ENCODE measurements at places on chromosomes 3 and 15.

- no peak for DNase-seq
Measured at GRCh38 chr15:59251001-59251845, 44.6 kb downstream of the LDHAL6B start.

GRCh38 chr15:71962537-71962936 is 152.2 kb downstream of the NR2E3 start:
- no peak for DNase-seq

- no peak for DNase-seq
Measured at GRCh38 chr3:43503067-43503728, 118.6 kb downstream of the ANO10 start.

GRCh38 chr3:110066206-110066605 is 728.9 kb upstream of the DPPA4 start:
- no peak for DNase-seq

GRCh38 chr3:71309886-71310285 is 273.6 kb downstream of the FOXP1 start:
- no peak for DNase-seq

DNA sequence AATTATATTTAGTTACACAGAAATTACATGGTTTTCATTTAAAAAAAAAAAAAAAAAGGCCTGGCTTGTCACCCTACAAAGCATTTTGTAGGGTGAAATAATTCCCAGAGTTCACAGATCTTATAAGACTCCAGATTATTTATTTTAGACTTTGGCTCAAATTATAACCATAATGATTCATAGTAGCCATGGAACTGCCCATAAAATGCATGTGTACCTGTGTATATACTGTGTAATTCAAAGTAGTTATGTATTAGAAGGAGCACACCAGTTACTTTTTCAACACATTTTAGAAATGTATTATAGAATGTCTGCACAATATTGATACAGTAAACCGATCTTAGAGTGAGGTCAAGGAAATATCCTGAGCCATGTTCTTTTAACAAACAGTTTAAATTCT is 975.6 kb downstream of the GBE1 start:
- no peak for DNase-seq

DNA sequence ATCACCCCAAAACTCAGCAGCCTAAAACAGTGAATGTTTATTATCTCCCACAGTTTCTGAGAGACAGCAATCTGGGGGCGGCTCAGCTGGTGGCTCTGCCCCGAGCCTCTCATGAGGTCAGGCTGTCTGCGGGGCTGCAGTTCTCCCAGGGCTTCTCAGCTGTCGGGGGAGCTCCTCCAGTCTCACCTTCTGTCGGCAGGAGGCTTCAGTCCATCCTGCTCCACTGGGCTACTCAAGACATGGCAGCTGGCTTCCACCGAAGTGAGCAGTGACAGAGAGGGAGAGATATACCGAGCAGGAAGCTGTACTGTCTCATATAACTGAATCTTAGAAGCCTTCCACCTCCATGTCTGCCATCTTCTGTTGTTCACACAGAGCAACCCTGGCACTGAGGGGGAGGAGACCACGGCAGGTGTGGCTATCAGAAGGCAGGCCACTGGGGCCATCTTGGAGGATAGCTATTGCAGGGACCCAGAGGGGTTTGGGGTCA is 72.8 kb upstream of the ITGA11 start:
- DNase-seq, result no peak

- DNase-seq, result no peak
Measured at GRCh38 chr3:5022966-5023776, 43.9 kb downstream of the BHLHE40 start.

Measured in activated naive CD4-positive, alpha-beta T cell treated with anti-CD3 and anti-CD28 coated beads, Interleukin-2, amount 50 U/mL, for 16 hours (primary cell).